Stimulated activated CD4-positive, alpha-beta T cell treated with anti-CD3 and anti-CD28 coated beads, Interleukin-1b, Interleukin-23, amount 100 ng/mL, for 1 hour (primary cell): ENCODE measurements at places on chromosomes 2 and 18.

DNA sequence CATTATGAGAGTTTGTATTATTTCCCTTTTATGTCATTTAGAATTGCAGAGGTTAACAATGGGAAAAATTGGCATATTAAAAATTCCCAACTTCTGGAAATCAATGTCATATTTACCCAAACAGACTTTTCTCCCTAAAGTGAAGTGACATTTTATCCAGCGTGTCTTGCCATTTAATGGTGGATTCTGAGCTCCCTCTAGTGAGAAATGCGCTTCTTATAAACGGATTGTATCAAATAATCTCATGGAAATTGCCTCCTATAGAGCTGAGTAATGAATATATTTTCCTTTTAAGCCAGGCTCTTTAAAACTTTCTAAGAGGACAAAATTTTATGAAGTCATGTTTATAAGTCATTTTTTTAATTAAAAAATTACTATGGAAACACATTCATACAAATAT, 5.7 kb upstream of the GCFC2 start:
- no peak for DNase-seq

- no peak for DNase-seq
Measured at GRCh38 chr18:37578886-37579513, 13.4 kb upstream of the CELF4 start.

GRCh38 chr2:64000630-64001381, 18.4 kb downstream of the VPS54 start:
- no peak for DNase-seq

- DNase-seq, result no peak
Measured at GRCh38 chr18:75777630-75778029, 350.1 kb upstream of the SMIM21 start.

DNA sequence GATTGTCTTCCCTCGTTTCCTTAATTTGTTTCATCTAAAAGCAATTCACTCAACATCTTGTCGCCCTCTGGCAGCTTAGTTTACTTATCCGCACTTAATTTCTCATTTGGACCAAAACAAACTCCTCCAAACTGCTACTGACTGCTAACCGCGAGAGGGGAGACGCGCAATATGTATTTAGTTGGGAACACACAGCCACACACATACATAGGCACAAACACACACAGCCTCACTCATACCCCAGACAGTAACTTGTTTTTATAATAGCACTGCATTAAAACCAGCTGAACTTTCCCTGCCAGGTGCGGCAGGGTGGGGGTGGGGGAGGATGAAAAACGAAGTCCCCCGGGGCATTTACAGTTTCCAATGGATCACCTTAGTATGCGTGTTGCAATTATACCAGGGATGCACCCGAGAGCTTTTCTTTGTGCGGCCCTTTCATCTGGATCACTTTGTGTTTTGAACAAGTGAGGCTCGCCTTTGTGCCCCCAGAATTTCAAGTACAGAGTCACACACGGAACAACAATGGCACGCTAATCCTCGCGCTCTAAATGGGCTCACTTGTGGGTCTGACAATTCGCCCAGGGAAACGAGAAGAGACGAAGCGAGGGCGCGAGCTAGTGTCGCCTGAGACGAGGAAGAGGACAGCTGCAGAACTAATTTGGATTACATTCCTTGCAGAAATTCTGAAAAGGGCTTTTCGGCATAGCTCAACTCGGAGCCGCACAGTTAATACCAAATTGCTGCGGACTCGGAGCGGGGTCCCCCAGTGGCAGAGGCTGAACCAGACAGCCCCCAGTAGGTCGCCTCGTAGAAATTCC, 2.4 kb downstream of the ERBB4 start:
- no peak for DNase-seq

DNA sequence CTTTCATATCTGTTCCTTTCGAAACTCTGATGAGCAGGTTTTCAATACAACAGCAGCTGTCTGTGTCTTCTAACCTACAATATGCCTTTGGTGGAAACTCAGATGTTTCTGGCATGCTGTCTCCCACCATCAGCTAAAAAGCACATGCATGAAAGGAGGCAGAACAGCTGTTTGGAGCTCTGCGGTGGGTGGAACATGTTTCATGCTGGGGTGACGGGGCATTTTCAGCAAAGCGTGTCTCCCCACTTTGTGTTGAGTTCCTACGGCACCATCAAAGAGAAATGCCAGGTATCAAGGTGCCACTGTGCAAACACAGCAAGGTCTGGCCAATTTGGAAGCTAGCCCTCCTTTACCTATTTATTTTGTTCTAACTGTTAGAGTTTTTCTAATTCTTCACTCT, 290.1 kb downstream of the CLIP4 start:
- no peak for DNase-seq

- DNase-seq, result no peak
Measured at GRCh38 chr2:178241844-178242551, 47.7 kb downstream of the OSBPL6 start.

- DNase-seq, result no peak
Measured at GRCh38 chr2:215338883-215339679, 27.2 kb downstream of the ATIC start.

GRCh38 chr2:111688482-111688881, 195.5 kb downstream of the ANAPC1 start:
- DNase-seq, result no peak

DNA sequence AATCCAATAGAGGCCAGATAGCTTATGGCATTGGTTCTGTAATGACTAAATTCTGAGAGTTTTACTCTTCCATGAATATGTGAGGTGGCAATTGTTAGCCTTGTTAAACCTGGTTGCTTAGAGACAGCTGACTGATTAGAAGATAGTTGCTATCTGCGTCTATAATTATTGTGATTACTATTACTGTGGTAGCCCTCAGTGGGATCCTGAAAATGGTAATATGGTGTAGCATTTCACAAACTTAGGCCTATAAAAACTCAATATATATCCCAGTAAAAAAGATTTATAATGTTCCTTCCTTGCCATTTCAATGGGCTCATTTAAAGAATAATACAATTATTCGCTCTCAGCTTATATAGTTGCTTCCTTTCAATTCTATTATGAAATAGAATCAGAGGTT, 405.8 kb upstream of the CDH2 start:
- DNase-seq, result no peak

DNA sequence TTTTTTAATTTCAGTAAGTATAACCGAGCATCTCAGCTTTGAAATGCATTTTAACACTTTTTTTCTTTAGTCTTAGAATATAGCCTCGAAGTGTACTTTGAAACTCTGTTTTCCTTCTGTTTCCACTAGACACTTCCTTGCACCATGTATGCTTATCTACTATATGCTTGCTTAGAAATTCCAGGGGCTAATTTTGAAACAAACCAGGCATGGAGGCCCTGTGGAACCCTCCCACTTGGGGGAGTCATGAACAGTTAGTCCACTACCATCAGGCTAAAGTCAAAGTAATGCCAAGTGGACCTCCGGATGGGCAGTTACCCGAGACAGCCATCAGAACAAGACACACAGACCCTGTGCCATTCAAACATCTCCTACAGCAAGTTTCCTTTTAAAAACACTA, 120.3 kb downstream of the LCLAT1 start:
- no peak for DNase-seq

DNA sequence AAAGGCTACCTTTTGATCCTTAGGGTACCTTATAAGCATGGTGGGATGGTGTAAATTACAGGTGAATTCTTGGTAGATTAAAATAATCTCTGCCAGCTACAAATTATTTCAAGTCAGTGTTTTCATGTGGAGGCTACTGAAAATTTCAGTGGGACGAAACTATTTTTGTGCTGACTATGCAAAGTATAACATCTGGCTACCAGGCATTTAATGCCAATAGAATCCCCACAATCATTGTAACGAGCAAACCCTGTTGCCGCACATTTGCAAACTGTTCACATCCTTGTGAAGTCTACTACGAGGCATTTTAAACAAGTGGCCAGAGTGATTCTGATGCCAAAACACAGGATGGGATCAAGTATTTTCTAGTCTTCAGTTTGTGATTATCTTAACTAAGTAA, 48.1 kb upstream of the SDC1 start:
- DNase-seq, result no peak

DNA sequence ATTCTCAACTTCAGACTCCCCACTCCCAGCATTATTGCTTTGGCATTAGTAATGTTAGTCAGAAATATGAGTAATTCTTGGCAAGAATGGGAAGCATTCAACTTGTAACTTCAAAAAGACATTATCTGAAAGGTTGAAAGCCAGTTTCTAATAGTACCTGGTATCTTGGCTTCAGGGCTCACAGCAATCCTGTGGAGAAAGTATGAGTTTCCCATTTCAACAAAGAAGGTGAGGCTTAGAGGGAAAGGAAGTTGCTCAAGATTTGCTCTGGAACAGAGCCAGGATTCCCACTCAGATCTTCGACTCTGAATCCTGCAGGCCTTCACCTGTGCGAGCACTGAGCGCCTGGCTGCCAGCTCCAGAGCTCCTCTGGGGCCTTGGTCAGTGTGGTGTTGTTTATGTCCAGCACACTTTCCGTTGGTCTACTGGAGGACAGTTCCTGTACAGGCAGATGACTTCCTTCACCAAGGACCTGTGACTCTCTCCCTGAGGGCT, 136.1 kb downstream of the MCFD2 start:
- DNase-seq, result no peak

- no peak for DNase-seq
Measured at GRCh38 chr18:55477860-55478581, 110.0 kb downstream of the TCF4 start.

DNA sequence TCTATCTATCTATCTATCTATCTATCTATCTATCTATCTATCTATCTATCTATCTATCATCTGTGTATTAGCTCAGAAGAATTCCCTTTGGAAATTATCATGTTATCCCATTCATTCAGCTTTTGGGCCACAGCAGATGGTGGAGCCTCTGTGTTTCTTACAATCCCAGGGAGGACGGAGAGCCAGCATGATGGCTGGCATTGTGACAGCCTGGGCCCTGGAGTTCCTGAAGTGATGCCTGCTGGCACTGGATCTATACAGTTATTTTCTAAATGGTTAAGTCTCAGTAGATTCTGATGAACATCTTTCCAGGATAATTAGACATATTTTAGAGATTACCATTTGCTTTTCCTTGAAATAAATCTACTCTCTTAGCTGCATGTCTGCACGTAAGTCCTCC, 385.4 kb upstream of the NXPH2 start:
- no peak for DNase-seq

DNA sequence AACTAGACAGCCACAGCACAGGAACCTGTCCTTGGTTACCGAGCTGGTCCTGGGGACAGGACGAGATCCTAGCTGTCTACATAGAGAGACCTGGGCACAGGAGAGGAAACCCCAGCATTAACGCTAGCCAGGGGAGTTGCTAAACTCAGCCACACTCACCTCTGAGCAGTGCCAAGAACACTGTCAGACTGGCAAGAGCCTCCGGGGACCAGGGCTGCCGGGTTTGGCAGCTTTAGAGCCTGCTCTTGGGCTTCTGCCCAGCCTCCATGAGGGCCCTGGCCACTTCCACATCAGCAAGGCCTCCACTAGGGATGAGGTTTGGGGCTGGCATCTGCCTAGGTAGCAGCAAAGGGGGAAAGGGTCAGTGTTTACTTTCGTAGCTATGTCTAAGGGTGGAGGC, 6.7 kb downstream of the TMBIM1 start:
- no peak for DNase-seq

GRCh38 chr2:2568411-2568810, 237.3 kb upstream of the MYT1L start:
- DNase-seq, result no peak

- DNase-seq, result no peak
Measured at GRCh38 chr2:175880-176820, 87.7 kb downstream of the SH3YL1 start.

GRCh38 chr18:45026162-45026561, 345.5 kb downstream of the SETBP1 start:
- no peak for DNase-seq

DNA sequence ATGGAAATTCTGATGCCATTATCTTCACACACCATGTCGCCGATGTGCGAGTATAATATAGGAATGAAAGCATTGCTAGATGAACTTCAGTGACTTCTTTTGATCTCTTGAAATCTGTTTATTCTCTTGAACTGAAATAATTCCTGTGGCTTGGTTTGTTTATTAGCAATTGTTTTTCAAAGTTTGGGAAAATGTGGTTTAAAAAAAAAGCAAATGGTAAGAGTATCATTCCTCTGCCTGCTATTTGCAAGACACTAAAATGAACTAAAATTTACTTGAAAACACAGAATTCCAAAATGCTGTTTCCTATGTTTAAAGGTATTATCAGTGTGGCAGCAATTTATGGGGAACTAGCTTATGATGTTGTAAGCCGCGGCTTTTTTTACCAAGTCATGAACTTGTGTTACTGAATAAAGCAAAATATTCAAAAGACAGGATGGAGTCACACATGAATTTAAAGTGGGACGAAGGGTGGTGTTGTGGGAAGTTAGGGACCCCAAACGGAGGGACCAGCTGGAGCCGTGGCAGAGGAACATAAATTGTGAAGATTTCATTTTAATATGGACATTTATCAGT, 96.4 kb downstream of the COLEC12 start:
- no peak for DNase-seq

DNA sequence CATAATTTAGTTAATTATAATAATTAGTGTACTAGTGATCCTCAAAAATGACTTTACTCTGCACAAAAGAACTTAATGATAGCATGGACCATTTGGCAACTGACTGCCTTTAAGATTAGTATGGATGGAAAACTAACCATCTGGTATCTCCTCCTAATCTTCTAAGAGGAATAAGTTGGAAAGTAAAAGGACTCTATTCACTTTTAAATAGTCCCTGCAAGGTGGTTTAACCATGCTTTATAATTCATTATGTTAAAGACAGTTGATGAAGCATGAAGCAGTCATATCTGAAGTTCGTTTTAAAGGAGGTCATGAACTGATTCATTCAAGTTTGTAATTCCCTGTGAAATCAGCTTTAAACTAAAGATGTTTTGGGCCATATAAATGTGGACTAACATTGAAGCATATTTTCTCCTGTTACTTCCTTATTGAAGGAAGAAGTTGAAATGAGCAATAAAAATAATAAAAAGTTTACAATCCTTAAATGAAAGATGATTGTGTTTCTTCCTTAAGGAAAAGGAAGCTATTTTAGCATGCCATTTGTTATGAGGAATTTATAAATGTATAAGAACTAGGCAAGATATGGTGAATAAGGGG, 446.0 kb downstream of the XIRP2 start:
- DNase-seq, result no peak

GRCh38 chr2:172377408-172377807, 50.0 kb upstream of the ITGA6 start:
- no peak for DNase-seq

DNA sequence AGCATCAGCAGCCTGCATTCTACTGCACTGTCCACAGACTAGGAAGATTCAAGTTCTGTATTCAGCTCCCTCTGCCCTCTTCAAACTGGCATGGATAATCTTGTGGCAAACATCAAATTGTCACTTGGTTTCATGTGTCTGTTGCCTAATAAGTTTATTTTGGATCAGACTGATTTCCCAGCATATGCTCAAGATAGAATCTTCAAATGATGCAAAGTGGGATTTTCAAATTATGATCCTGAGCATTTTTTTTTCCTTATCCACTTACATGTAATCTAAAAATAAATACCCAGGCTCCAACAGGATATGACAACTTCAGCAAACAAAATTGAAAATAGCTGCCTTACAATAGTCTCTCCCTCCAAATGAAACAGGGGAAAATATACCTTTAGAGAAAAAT, 160.9 kb upstream of the VRK2 start:
- no peak for DNase-seq

GRCh38 chr18:61602836-61603235, 269.6 kb downstream of the CDH20 start:
- no peak for DNase-seq

GRCh38 chr18:46693996-46694395, 37.0 kb upstream of the LOXHD1 start:
- no peak for DNase-seq

- DNase-seq, result no peak
Measured at GRCh38 chr2:153557211-153557610, 78.6 kb upstream of the RPRM start.

GRCh38 chr2:111100765-111101162, 19.9 kb upstream of the BCL2L11 start:
- no peak for DNase-seq
